Tibial nerve (tissue), 4 donors: ENCODE measurements at places on chromosomes 4 and X. TPM values are rescaled to one million over a fixed set of nuclear protein-coding genes. Genes with fewer than 3 reads are reported as not detected.

KCNIP4 gene
- not detected for total RNA-seq

ADGRG4 gene
- not detected for total RNA-seq

HMX1 gene
- 0.21 TPM for total RNA-seq

GRCh38 chr4:128384091-128384520 lies 96.5 kb upstream of the PGRMC2 start:
- no peak for DNase-seq

- DNase-seq = no peak
Observed at GRCh38 chr4:98746530-98746929, 88.1 kb upstream of the TSPAN5 start.

- DNase-seq = no peak
Observed at GRCh38 chr4:89296896-89297295, 10.7 kb downstream of the GPRIN3 start.

- DNase-seq = no peak
Observed at GRCh38 chr4:183306811-183307210, 13.3 kb downstream of the CLDN22 start.
